ENCODE measurements at places on chromosomes 3 and 15. TPM values are rescaled to one million over a fixed set of nuclear protein-coding genes. Genes with fewer than 3 reads are reported as not detected.

The TICRR gene
- polyA plus RNA-seq = not detected

The CYP1A2 gene
- not detected for polyA plus RNA-seq

- DNase-seq = no peak
These were observed 50.8 kb upstream of the CRTC3 start for GRCh38 chr15:90478846-90479481.

- DNase-seq = no peak
These were observed 188.8 kb downstream of the ZNF385D start for GRCh38 chr3:21562243-21562642.

The FLNB gene
- 6.4 TPM for polyA plus RNA-seq

The DCUN1D1 gene
- polyA plus RNA-seq = 11.6 TPM

Data from psoas muscle (tissue), 8 donors.